ENCODE measurements at places on chromosomes 2 and 18.

- no peak for DNase-seq
Measured at GRCh38 chr18:74310411-74310810, 5.2 kb upstream of the C18orf63 start.

DNA sequence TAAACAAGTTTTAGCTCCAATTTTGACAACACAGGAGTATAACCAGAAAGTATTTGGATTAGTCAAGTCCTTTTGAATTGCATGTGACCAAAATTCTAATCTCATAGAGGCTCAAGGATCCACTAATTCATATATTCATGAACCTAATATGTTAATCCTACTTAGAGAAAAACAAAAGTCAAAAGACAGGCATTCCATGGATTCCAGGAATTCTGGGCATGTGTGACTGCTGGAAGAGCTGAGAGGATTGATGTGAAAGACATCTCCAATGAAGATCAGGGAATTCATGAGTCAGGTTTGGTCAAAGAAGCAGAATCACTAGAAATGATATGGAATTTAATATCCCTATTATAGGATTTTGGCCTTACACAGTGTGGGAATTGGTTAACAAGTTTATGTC lies 1494.6 kb upstream of the DDX18 start:
- no peak for DNase-seq

- no peak for DNase-seq
Measured at GRCh38 chr2:96898641-96899412, 28.9 kb upstream of the SEMA4C start.

- DNase-seq: no peak
Measured at GRCh38 chr2:231068525-231069222, 12.0 kb downstream of the PSMD1 start.

- no peak for DNase-seq
Measured at GRCh38 chr18:80046011-80046410, 11.8 kb downstream of the RBFA start.

- DNase-seq: no peak
Measured at GRCh38 chr18:80076379-80076778, 32.7 kb upstream of the ADNP2 start.

GRCh38 chr2:192414794-192415193 lies 220.1 kb upstream of the TMEFF2 start:
- no peak for DNase-seq

DNA sequence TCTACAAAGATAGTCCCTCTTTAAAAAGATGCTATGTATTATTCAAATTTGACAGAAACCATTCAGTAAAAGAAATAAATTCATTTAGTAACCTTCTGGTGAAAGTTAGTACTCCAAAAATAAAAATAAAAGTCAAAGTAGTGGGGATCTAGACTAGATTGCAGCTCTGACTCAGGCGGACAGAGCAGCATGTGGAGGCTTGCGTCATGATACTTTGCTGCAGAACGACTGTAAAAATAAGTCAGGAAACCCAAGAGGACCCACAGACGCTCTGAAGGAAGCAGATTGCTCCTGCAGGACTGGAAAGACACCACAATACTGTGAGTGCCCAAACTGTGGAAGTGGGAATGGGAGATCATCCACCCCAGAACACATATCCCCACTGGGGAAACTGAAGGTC lies 301.9 kb downstream of the RIT2 start:
- DNase-seq: no peak

GRCh38 chr2:168495524-168495923 lies 39.5 kb downstream of the CERS6 start:
- DNase-seq: no peak

DNA sequence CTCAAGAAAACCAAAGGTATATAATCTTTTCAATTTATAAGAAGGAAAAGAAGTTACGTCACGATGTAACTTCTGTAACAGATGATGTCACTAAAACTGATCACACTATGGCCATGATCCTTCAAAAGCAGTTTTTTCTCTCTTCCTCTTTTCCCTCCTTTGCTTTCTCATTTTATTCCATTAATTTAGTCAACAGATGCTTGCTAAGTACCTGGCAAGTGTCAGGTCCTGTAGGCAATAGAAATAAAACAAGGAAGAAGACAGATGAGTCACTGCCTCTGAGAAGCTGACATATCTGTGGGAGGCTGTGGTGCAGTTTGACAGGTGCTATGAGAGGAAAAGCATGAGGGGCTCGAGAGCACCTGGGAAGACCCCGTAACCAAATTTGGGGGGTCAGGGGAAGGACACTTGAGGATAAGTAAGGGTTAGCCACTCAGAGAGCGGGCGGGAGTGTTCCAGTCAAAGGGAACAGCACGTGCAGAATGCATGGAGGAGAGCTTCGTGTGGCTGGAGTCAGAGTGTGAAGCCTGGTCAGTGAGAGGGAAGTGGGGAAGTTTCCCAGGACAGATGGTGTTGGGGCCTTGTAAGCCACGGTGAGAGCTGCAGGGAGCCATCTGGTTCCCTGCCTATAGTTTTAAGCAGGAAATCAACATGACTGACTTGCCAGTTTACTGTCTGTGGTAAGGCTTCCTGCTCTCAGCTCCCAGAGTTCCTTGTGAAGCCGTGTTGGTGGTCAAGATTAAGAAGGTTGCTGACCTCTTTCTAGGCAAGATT lies 198.8 kb upstream of the FOSL2 start:
- no peak for DNase-seq

GRCh38 chr18:38759457-38759856 lies 1193.9 kb upstream of the CELF4 start:
- DNase-seq: no peak

All from GM12892 (cell line).